Effector memory CD8-positive, alpha-beta T cell (primary cell): ENCODE measurements at places on chromosomes 5 and 9.

- H3K4me1 ChIP-seq: no peaks in the 10 kb centered on the region
- DNase-seq: no peak
- no peak overlapping the region for H3K4me3 ChIP-seq
Measured at GRCh38 chr5:140443-140829, 48.5 kb downstream of the PLEKHG4B start.

DNA sequence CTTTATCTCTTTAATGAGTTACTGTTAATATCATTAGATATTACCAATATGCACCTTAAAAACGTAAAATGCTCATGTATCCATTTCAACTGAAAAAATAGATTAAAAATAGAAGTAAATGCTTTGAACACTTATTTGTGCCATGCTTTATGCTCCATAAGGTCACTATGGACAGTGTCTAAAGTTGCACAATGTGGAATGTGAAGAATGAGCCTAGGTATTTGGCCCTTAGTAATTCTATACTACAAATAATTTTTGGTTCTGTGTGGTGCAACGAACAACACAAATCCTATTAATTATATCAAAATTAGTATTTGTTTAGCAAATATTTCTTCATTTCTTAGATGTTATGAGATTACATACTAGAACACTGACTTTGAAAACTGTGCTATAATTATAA is 469.9 kb upstream of the TUSC1 start:
- H3K27me3 ChIP-seq: no peaks in the 10 kb centered on the region
- H3K4me3 ChIP-seq: no peak overlapping the region
- no peak for DNase-seq
- H3K36me3 ChIP-seq: no peaks in the 10 kb centered on the region
- H3K27ac ChIP-seq: no peak overlapping the region
- no peaks in the 10 kb centered on the region for H3K4me1 ChIP-seq

DNA sequence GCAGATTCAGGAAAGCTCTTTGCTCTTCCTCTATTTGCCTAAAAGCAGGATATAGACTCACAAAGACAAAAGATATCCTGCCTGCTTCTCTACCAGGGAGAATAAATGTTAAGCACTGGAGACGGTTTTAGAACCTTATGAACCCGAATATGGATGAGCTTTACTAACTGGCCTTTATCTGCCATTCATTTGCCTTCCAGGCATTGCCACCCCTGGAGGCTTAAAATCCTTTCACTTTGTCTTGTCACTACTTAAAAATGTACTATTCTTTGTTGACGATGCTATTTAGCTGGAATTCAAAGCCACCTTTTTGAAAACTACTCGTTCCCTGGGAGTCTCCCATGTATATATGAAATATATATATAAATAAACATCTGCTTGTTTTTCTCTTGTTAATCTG is 23.2 kb upstream of the LVRN start:
- no peak overlapping the region for H3K27ac ChIP-seq
- H3K4me3 ChIP-seq: no peak overlapping the region
- no peaks in the 10 kb centered on the region for H3K4me1 ChIP-seq
- DNase-seq: no peak
- H3K36me3 ChIP-seq: no peaks in the 10 kb centered on the region

GRCh38 chr5:139664086-139664693 is 16.0 kb downstream of the CXXC5 start:
- peaks cover 3% of the 10 kb centered on the region for H3K36me3 ChIP-seq
- no peak for DNase-seq
- H3K27ac ChIP-seq: peak overlapping the region; percentile 79
- no peaks in the 10 kb centered on the region for H3K27me3 ChIP-seq

DNA sequence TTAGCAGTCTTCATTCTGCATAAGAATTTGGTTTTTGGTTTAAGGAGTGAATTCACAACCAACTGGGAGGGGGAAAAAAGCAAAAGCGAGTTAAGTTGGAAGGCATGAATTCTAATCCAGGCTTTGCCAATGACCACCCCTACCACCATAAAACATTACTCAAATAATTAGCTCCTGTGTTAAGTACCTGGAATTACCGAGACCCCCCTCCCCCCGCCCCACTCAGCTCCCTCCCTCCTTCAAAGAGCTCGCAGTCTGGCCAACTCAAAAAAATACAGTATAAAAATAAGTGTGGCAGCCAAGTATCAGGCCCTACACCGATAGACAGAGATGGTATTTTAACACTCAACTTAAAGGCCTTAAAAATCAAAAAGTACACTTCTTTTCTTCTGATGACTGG is 492 bp downstream of the ATG12 start:
- peaks cover 38% of the 10 kb centered on the region for H3K4me1 ChIP-seq
- H3K27ac ChIP-seq: peak overlapping the region; percentile 99
- no peak for DNase-seq
- no peaks in the 10 kb centered on the region for H3K27me3 ChIP-seq
- peaks cover 38% of the 10 kb centered on the region for H3K36me3 ChIP-seq

- no peaks in the 10 kb centered on the region for H3K27me3 ChIP-seq
- peaks cover 29% of the 10 kb centered on the region for H3K4me1 ChIP-seq
- DNase-seq: peak; percentile 15
- peaks cover 3% of the 10 kb centered on the region for H3K36me3 ChIP-seq
- H3K4me3 ChIP-seq: peak overlapping the region; percentile 42
Measured at GRCh38 chr9:76655121-76655541, 109.1 kb upstream of the PCA3 start.

DNA sequence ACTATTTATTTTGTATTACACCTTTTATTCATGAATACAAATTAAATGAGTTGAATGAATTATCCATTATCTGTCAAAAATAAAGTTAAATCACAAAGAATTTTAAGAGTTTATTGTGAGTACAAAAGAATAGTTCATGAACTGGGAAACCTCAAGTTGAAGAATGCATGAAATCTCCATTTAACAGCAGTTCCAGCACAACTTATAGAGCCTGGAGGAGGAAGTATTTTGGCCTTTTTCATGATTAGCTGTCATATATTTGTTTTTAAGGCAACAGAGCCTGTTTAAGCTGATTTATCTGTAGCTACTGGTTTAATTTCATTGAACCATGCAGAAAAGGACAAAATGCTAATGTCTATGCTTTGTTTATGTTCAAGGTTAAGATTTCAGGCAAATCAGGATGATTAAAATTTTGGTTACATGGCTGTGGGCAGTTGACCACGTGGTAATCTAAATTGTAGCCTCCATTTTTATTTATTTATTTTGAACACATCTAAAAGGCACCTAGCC is 12.2 kb downstream of the SPINK1 start:
- no peak overlapping the region for H3K4me3 ChIP-seq
- no peaks in the 10 kb centered on the region for H3K36me3 ChIP-seq
- no peaks in the 10 kb centered on the region for H3K27me3 ChIP-seq
- H3K27ac ChIP-seq: no peak overlapping the region
- DNase-seq: no peak

DNA sequence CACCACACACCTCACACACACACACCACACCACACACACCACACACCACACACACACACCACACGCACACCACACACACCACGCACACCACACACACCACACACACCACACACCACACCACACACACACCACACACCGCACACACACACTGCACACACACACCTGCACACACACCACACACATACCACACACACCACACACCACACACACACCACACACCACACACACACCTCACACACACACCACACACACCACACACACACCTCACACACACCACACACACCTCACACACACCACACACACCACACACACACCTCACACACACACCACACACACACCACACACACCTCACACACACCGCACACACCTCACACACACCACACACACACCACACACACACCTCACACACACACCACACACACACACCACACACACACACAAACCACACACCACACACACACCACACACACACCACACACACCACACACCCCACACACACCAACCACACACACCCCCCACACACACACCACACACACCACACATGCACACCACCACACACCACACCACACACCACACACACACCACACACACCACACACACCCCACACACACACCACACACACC is 73.7 kb downstream of the ARHGEF37 start:
- peaks cover 12% of the 10 kb centered on the region for H3K36me3 ChIP-seq
- no peak overlapping the region for H3K4me3 ChIP-seq
- peak overlapping the region; percentile 44 for H3K27ac ChIP-seq
- H3K4me1 ChIP-seq: no peaks in the 10 kb centered on the region

GRCh38 chr9:127411122-127411521 is 13.1 kb upstream of the ZNF79 start:
- H3K4me1 ChIP-seq: no peaks in the 10 kb centered on the region
- no peak overlapping the region for H3K4me3 ChIP-seq
- DNase-seq: no peak
- no peak overlapping the region for H3K27ac ChIP-seq
- no peaks in the 10 kb centered on the region for H3K27me3 ChIP-seq

GRCh38 chr9:129655154-129655553 is 10.3 kb upstream of the PRRX2 start:
- no peaks in the 10 kb centered on the region for H3K4me1 ChIP-seq
- peaks cover 6% of the 10 kb centered on the region for H3K27me3 ChIP-seq
- H3K36me3 ChIP-seq: peaks cover 4% of the 10 kb centered on the region
- H3K27ac ChIP-seq: no peak overlapping the region

DNA sequence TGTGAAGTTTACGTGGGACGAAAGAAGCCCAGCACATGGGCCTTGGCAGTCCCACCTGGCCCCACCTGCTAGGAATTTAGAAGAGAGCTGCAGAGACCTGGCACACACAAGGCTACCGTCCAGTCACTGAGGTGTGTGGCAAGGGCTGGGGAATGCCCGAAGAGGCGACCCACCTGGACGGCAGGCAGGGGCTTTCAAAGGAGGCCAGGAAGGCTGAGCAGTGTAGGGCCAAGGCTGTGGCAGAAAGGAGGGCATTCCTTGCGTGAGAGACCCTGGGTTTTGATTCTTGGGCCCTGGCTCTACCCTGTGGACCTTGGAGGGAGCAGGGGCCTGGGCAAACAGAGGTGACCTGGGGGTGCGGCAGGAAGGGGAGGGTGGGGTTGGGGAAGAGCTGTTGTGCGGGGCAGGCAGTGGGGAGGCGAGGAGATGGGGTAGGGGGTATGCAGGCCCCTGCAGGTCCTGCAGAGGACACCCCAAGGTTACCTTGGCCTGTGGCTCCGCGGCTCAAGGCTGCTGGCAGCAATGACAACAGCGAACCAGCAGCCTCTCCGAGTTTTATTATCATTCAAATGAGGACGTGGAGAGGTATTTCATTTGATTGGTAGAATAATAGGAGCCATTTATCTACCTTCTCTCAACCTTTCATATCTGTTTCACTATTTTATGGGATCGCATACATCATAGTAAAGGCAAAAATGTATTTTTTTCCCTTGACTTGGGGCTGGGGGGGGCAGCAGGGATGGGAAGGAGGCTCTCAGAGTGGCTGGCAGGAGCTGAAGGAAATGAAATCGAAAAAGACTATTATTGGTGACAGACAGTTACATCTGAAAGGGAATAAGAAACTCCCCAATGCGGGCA is 24.8 kb downstream of the TSPAN17 start:
- H3K27ac ChIP-seq: no peak overlapping the region
- peaks cover 49% of the 10 kb centered on the region for H3K27me3 ChIP-seq
- H3K36me3 ChIP-seq: peaks cover 3% of the 10 kb centered on the region

DNA sequence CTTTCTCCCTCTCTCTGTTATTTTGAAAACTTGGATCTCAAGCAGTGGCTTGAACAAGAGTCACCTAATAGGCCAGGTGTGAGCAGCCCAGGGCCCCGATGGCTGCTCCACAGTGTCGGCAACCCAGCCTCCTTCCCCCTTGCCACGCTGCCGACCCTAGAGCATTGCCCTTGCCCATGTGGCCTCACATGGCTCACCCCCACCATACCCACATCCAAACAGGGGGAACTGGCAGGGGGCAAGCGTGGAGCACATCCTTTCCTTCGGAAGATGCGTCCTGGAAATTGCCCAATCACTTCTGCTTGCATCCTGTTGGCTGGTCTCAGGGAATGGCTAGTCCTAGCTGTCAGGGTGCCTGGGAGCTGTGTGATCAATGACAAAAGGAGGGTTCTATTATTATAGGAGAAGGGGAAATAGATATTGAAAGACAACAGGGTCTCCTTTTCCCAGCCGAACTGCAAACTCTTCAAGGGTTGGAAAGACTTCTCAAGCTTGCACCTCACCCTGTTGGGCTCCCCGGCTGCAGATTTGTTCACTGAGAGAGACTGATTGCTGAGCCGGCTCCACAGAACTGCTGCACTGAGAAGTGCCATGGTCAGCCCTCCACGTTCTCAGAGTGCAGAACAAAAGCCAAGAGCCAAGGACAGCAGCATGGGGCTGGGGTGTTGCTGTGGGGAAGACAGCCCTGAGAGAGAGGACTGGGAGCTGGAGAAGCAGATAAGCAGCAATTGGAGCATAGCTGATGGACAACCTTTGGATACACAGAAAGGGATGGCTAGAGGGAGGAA is 8.3 kb upstream of the TIFAB start:
- H3K4me1 ChIP-seq: peaks cover 2% of the 10 kb centered on the region
- DNase-seq: no peak
- peaks cover 3% of the 10 kb centered on the region for H3K36me3 ChIP-seq
- no peak overlapping the region for H3K4me3 ChIP-seq
- H3K27ac ChIP-seq: no peak overlapping the region
